ENCODE measurements at places on chromosomes 6 and 20.
A peak's percentile ranks its signal among the peaks of the same experiment; 100 is the strongest.

DNA sequence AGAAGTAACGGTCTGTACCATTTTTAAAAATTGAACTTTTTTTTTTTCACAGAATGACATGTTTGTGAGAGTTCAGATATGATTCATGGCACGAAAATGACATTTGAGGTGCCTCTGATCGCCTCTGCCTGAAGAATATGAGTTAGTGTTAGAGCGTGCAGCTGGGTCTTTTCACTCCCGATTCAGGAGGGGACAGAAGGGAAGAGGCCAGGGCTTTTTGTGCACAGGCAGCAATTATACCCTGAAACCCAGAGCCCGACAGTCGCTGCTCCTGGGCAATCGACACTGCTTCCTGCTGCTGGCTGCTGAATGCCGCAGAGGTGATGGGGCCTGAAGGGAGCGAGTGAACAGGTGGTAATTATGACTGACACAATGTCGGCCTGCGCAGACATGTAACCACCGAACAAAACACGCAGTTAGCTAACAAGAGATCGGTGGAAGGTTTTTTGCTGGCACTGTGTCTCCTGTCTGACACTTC, 652.0 kb upstream of the NOX3 start:
- no peaks in the 10 kb centered on the region for H3K36me3 ChIP-seq
- no peaks in the 10 kb centered on the region for H3K27me3 ChIP-seq
- no peaks in the 10 kb centered on the region for H3K4me1 ChIP-seq
- no peak overlapping the region for H3K4me3 ChIP-seq

GRCh38 chr6:137227871-137228302, 8.7 kb upstream of the IFNGR1 start:
- no peak overlapping the region for H3K4me3 ChIP-seq
- peaks cover 74% of the 10 kb centered on the region for H3K4me1 ChIP-seq
- H3K36me3 ChIP-seq, result no peaks in the 10 kb centered on the region
- no peak for DNase-seq
- H3K27ac ChIP-seq, result no peak overlapping the region

- no peak for DNase-seq
- no peaks in the 10 kb centered on the region for H3K36me3 ChIP-seq
- H3K4me3 ChIP-seq, result no peak overlapping the region
- H3K4me1 ChIP-seq, result no peaks in the 10 kb centered on the region
Observed at GRCh38 chr6:13987400-13987865, 62.7 kb downstream of the RNF182 start.

DNA sequence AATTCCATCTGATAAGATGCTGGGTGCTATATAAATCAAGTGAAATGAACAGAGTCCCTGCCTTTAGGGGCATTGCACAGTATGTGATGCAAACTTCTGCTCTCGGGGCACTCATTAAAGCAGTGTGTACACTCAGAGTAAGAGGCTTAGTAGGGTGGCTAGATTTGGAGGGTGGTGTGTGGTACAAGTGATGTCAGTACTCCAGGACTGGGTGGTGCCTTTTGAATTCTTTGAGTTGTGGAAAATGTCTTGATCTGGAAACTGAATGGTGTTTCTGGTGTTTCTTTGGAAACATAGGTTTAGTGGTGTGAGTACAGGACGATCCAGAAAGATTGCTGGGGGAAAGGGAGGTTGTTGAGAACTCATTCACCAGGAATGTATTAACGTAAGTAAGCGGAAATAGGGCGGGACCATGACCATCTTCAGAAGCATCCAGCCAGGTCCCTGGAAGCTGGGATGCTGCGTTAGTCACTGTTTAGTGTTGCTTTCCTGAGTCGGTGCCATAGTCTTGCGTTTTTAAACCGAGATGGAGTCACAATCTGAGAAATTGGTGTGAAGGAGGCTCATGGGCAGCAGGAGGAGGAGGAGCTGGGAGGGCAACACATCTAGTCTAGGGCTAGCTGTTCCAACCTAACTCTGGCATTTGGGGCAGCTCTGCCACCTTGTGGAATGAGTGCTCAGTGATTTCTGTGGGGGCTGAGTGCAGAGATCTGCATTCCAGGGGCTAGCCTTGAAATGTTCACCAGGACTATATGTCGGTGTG, 70.3 kb downstream of the SCAND1 start:
- no peaks in the 10 kb centered on the region for H3K4me1 ChIP-seq
- no peaks in the 10 kb centered on the region for H3K27me3 ChIP-seq
- peak; percentile 60 for DNase-seq
- no peak overlapping the region for H3K4me3 ChIP-seq
- no peaks in the 10 kb centered on the region for H3K36me3 ChIP-seq
- H3K27ac ChIP-seq, result no peak overlapping the region

DNA sequence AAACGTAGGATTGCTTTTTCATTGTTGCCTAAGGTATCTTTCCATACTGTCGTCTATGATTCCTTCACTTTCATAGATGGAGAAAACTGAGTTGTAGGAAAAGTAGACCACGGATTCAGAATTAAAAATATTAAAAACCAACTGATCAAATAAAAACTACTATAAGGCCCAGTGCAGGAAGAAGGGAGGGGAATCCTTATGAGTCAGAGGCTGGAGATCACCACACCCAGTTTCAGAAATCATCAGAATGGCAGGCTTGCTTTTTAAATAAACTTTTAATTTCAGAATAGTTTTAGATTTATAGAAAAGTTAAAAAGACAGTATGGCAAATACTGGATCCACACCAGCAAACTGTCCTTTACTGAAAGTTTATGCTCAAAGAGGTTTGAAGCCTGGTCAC, 32.0 kb upstream of the POPDC3 start:
- no peak overlapping the region for H3K4me3 ChIP-seq
- no peak for DNase-seq
- no peak overlapping the region for H3K27ac ChIP-seq
- no peaks in the 10 kb centered on the region for H3K4me1 ChIP-seq

DNA sequence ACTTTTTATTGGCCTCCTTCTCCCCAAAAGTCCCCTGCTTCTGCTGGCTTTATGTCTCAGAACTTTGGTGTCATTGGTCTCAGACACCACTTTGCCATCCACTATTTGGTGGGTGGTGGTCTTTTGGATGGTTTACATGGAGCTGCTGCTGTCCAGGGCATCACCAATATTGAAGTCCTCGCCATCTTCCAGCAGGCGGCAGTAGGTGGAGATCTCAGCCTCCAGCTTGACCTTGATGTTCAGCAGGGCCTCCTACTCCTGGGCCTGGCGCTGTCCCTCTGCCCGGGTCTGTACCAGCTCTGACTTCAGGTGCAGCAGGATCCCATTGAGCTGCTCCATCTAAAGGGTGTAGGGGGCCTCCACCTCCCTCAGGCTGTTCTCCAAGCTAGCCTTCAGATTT, 148.4 kb upstream of the FOXA2 start:
- no peak overlapping the region for H3K27ac ChIP-seq
- no peaks in the 10 kb centered on the region for H3K36me3 ChIP-seq
- DNase-seq, result no peak
- H3K4me3 ChIP-seq, result no peak overlapping the region
- H3K4me1 ChIP-seq, result no peaks in the 10 kb centered on the region

- peaks cover 8% of the 10 kb centered on the region for H3K4me1 ChIP-seq
- DNase-seq, result no peak
- no peak overlapping the region for H3K27ac ChIP-seq
- H3K36me3 ChIP-seq, result no peaks in the 10 kb centered on the region
Observed at GRCh38 chr6:34689742-34690141, 6.8 kb downstream of the ILRUN start.

DNA sequence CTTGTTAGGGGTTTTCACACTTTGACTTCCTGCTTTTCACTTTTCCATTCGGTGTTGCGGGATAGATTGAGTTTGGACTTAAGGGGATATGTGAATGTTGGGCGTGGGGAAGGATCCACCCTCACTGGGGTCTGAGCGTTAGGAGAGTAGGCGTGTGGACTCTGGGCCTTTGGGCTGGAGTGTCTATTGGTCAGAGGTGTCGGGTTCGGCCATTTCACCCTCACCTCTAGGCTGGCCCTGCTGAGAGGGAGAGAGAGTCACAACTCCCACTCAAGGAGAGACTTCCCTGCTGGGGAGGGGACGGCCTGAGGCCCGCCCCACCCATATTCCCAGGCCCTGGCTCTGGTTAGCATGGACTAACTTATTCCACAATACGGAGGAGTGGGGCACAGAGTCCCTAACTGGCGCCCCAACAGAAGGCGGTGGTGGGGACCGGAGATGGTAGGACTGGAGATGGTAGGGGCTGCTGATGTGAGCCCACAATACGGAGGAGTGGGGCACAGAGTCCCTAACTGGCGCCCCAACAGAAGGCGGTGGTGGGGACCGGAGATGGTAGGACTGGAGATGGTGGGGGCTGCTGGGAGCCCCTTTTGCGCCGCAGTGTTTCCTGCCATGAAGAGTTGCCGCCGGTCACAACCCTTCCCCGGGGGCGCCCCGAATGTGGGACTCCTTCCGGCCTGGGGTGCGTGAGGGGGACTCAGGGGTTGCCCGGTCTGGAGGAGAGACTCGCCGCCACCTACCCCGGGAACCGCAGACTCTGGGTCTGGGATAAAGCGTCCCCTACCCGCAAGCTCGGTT, 1.4 kb upstream of the PTPRA start:
- H3K4me3 ChIP-seq, result peak overlapping the region; percentile 80
- no peaks in the 10 kb centered on the region for H3K27me3 ChIP-seq
- peaks cover 36% of the 10 kb centered on the region for H3K4me1 ChIP-seq
- H3K36me3 ChIP-seq, result no peaks in the 10 kb centered on the region
- no peak overlapping the region for H3K27ac ChIP-seq
- DNase-seq, result no peak

DNA sequence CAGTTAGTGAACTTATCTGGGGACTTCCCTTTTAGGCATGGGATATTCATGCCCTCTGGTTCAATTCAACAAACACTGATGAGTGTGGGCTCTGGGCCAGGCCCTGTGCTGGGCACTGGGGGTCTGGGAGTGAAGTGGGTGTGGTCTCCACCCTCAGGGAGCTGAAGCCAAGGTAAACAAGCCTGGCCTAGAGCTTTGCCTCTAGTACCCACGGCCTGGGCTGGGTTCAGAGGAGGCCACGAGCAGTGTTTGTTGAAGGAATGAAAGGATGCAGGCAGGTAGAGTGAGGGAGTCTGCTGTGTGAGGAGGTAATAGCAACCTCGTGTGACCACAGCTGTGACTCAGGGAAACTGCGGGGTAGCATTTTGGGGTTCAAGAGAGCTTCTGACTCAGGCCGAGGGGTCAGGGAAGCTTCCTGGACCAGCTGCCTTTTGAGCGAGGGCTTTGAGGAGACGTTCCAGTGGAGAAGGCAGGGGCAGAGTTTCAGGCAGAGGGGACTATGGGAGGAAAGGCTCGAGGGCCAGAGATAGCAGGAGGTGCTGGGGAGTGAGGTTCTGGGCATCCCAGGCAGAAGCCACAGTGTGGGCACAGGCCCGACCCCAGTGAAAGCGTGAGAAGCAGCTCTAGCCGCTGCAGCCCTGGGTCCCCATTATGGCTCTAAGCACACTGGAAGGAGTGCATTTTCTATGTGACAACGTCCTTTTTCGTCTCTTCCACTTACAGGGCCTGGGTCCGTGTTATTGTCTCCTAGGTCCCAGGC, 5.6 kb downstream of the MYLK2 start:
- no peaks in the 10 kb centered on the region for H3K27me3 ChIP-seq
- H3K36me3 ChIP-seq, result no peaks in the 10 kb centered on the region
- DNase-seq, result no peak
- H3K27ac ChIP-seq, result no peak overlapping the region
- no peak overlapping the region for H3K4me3 ChIP-seq

DNA sequence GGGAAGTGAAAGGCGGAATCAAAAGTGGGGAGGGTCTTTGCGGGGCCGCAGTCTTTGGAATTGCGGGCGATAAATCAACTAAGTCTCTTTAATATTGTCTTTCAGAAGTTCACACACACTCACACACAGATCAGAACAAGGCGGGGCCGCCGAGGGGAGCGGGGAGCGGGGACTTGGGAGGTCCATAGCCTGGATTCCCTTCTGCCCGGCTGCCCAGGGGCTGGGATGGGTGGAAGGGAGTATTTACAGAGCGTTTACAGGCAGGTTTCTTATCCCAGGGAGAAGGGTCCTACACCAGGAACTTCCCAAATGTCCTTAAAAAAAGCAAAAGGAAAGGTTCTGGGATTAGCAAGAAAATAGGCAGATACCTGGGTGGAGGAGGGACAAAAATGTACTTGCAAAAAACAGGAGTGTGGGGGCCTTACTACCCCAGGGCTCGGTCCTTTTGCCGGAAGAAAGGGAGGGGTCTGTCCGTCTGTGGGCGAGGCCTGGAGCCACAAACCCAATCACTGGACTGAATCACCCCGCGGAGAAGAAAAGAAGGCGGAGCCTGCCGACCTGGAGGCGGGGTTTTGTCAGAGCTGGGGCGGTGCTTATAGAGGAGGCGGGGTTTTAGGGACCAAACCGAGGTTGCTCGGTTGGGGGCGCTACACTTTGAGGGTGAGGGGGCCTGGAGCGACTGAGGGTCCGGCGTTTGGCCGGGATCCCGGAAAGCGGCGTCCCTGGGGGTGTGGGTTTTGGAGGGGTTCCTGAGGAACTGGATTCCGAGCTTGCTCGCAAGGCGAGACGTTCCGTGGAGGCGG, 3.2 kb downstream of the PRRT1 start:
- H3K36me3 ChIP-seq, result no peaks in the 10 kb centered on the region
- DNase-seq, result peak; percentile 72
- H3K27ac ChIP-seq, result peak overlapping the region; percentile 47

GRCh38 chr20:20412750-20413149, 44.8 kb downstream of the INSM1 start:
- peaks cover 5% of the 10 kb centered on the region for H3K36me3 ChIP-seq
- H3K27me3 ChIP-seq, result no peaks in the 10 kb centered on the region
- H3K27ac ChIP-seq, result no peak overlapping the region
- DNase-seq, result peak; percentile 26
- H3K4me3 ChIP-seq, result no peak overlapping the region
- H3K4me1 ChIP-seq, result no peaks in the 10 kb centered on the region

DNA sequence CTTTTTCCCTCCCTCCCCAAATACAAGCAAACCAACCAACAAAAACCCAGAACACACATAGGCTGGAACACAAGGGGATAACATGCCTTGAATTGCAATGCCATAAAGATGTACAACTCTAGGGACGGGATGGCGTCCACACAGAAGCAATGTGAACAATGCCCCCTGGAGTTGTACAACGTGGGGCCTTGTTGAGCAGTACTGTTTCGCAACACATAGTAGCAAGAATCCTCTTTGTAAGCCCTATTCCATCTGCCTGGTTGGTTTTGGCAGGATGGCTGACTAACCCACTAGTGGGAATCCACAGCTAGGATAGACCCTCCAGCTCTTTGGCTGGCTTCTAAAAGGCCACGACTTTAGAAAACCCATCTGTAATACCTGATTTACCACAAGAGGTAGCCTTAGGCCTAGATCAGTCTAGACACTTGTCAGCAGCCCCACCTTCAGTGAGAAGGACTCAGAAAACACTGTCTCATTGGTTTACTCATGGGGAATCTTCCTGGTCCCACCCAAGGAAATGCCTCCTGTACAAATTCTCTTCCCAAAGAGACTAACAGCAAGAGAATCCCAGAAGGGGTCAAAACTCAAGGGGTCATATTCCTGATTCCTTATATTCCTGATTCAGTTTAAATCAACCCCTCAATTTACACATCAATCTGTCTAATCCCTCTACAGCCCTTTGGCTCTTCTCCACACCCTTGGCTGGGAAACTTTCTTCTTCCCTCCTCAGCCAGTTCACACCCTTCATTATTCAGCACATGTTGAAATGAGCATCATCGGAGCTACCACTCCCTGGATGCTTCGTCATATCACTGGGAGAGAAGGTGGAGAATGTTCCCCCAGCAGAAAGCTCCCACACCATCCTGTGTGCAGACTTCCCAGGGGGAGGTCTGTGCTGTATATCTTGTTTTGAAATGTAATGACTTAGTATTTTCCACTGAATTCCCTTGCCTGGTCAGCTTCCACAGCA, 622.4 kb upstream of the FLRT3 start:
- no peak overlapping the region for H3K27ac ChIP-seq
- no peaks in the 10 kb centered on the region for H3K27me3 ChIP-seq
- no peaks in the 10 kb centered on the region for H3K36me3 ChIP-seq
- no peak overlapping the region for H3K4me3 ChIP-seq
- no peak for DNase-seq
- H3K4me1 ChIP-seq, result no peaks in the 10 kb centered on the region
